ENCODE measurements at places on chromosomes 12 and 14.

DNA sequence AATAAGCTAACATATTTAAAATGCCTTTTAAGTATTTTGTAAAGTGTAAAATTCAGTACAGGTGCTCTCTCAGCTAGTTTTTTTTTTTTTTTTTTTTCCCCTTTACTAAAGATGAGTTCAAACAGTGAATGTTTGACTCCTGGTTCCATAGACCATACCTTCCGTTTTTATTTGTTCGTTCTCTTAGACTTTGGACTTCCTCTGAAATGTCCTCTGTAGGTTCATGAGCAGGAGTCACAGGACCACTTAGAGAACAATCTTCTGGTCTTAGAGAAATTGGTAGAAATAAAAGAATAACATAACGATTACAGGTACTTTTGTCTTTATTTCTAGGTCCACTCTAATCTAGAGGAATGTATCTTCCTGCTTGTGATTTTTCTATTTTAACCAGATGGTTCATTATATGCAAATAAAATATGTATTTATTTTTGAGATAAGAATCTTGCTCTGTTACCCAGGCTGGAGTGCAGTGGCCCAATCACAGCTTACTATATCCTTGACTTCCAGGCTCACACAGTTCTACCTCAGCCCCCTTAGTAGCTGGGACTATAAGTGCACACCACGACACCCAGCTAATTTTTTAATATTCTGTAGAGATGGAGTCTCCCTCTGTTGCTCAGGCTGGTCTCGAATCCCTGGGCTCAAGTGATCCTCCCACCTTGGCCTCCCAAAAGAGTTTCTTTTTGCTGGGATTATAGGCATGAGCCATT, 25.8 kb downstream of the STYX start:
- DNase-seq, result no peak

- DNase-seq, result no peak
Measured at GRCh38 chr14:89485264-89485663, 68.2 kb upstream of the FOXN3 start.

DNA sequence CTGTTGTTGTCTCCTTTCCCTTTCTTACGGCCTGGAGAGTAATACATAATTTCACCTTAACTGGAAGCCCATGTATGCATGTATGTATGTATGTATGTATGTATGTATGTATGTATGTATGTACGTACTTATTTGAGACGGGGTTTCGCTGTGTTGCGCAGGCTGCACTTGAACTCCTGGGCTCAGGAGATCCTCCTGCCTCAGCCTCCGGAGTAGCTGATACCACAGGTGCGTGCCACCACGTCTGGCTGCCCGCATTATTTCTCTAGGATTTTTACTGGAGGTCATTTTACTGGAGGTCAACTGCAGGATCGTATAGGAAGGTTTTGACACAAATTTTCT, 644 bp upstream of the OS9 start:
- no peak for DNase-seq

- DNase-seq, result peak; percentile 65
Measured at GRCh38 chr12:10554228-10554755, 48.6 kb downstream of the EIF2S3B start.

- DNase-seq, result no peak
Measured at GRCh38 chr14:25089496-25089895, 39.5 kb upstream of the STXBP6 start.

DNA sequence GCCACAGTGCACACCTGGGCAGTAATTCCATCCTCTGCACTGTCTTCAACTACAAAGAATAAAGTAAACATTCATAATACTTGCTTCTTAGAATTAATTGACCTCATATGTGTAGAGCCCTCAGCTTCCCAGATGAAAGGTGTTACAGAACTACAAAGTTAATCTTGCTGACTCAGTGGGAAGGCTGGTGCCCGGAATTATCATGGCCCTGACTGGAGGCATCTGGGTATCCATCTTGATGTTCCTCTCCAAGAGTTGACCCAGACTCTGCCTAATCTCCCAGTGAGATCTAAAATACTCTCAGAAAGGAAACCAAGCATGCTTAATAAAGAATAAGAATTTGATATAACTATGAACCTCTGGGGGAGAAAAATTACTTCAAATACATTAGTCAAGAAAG, 147.0 kb upstream of the ARID2 start:
- DNase-seq, result no peak

DNA sequence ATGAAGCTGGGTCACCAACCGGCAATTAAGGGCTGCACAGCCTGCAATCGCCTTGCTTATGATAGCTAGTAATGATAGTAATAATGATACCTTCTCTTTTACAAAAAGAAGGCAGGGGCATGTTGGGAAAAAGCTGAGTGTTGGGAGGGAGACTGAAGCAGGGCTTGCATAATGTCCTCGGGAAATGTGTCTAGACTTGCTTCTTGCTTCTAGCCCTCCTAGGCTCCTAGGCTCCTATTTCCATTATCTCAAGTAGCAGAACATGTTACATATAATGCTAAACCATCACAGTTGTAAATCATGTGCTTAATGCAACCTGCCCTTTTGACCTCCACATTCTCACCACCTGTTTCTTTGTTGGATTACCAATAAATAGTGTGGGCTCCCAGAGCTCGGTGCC, 18.7 kb downstream of the RERGL start:
- DNase-seq, result no peak

DNA sequence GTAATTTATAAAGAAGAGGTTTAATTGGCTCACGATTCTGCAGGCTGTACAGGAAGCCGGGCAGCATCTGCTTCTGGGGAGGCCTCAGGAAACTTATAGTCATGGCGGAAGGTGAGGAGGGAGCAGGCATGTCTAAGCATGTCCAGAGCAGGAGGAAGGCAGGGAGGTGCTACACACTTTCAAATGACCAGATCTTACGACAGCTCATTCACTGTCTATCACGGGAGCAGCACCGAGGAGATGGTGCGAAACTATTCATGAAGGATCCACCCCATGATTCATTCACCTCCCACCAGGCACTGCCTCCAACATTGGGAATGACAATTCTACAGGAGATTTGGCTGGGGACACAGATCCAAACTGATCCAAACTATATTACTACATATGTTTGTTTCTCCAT, 10.0 kb downstream of the SFSWAP start:
- DNase-seq, result no peak

DNA sequence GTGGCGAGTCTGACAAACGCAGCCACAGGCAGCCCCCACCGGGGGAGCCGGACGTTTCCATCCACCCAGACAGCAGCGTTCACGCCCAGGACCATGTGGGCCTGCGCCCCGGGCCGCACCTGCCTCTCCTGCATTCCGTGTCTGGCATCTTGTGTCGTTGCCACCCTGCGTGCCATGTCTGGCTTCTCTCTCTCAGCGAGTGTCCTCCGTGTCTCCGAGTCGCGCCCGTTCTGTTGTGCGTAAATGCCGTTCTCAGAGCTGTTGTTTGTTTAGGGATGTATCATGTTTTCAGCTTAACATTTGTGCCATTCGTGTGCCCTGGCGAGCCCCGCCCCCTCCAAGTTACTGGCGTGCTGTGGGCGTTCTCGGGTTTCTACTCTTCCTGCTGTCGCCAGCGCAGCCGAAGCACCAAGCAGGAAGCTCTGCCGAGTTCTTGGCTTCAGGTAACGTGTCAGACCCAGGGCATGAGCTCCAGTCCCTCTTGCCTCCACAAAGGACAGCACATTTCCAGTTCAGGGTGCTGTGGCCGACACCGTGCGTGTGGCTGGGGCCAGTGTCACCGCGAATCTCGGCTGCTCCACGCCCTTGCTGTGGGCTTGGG, 34.6 kb downstream of the NOC4L start:
- peak; percentile 38 for DNase-seq

DNA sequence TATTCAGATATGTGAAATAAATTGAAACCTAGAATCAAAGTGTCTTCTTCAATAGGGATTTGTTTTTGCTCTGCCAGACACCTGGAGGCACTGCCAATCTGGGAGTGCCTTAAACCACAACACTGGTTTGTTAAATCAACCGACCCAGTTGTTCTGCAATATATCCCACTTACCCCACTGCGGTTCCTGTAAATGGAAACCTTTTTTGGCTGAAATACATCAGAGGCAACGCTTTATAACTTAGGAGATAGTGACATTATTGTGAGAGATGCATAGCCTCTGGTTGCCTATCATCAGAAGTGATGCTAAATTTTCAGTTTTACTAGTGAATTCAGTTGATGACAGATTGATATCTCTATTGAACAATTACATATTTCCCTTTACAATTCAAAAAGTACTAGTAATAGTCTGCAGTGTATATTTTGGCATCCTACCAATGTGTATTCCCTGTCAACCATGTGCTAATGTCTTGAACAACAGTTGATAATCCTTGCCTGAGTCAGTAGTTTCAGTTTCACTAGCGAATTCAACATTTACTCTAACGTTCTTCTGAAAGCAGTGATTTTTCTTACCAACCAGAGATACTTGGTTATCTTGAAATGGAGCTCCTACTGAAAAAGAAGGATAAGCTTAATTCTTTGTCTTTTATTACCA, 30.5 kb downstream of the PPP2R5C start:
- DNase-seq, result peak; percentile 59

DNA sequence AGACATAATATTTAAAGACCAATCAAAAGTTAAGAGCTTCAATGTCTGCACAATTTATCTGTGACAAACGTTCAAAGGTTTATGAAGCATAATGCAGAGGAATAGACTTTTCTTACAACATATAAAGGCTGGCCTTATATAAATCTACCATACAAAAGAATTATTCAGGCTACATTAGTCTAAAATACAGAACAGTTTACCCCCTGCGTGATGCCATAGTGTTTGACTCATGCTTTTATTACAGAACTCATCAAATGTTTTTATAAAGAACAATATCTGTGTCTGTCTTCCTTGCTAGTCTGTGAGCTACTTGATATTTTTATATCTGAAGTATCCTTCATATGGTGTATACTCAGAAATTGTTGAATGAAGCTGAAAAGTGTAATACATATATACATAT, 1084.5 kb upstream of the FLRT2 start:
- DNase-seq, result no peak

Data from CD4-positive, alpha-beta T cell treated with Interleukin-17A for 1 hour (primary cell).